ENCODE measurements at places on chromosomes 2 and 18. TPM values are rescaled to one million over a fixed set of nuclear protein-coding genes. Genes with fewer than 3 reads are reported as not detected.

DNA sequence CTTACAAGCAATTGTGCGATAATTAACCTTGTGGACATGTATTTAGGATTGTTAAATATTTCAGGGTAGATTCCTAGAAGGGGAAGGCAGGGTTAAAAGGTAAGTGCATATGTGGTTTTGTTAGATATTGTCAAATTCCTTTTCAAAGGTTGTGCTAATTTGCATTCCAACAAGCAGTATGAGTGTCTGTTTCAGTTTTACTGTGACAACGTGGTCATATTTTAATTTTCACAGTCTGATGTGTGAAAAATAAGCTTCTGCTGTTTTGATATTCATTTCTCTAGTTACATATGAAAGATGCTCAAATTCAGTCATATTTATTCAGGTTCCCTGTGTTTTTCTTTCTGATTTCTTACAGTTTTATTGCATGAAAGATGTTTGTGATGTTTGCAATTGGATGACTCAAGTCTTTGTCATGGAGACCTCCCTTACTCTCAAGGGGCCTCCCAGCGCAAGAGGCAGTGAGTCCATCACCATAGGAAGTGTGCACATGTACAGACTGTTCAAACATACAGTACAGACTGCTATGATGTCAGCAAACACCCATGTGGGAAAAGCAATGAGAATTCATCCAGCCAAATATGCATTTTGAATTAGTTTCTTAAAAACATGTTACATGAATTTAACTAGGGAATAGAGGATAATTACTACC is 310.8 kb downstream of the GALR1 start:
- H3K4me3 ChIP-seq: no peak overlapping the region
- no peaks in the 10 kb centered on the region for H3K27me3 ChIP-seq
- H3K36me3 ChIP-seq: no peaks in the 10 kb centered on the region
- no peak for DNase-seq
- no peak overlapping the region for H3K27ac ChIP-seq
- no peaks in the 10 kb centered on the region for H3K4me1 ChIP-seq

DNA sequence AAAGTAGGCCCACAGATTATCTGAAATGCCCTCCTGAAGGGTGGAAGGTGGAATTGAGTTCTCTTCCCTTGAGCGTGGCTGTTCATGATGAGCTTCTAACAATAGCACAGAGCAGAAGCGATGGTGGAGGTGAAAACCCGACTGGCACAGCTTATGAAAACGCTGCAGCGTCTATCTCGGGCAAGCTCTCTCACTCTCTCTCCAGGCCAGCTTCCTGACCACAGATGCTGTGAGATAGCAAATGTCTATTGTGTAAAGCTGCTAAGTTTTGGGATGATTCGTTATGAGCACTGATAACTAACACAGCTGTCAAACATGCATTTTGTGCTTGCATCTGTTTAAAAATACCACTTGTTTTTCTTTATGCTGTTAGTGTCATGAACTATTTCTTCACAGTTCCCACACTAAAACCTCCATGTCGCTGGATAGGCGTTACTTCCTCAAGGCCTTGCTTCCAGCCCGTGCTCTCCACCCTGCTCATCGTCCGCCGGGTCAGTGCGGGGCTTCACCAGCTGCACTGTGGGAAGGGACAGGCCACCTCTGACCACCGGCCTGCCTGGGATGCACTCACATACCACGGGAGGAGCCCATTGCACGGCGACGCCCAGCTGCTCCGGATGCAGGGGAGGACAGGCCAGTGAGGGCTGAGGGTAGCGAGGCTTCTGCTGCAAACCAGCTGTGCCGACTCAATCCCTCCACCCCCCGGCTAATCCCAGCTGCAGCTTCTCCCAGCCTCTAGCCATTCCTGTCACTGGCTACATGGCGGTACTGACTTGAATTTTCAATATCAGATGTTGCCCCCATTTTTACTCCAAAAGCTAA is 60.0 kb upstream of the OTOS start:
- no peak for DNase-seq
- H3K4me1 ChIP-seq: no peaks in the 10 kb centered on the region
- no peaks in the 10 kb centered on the region for H3K36me3 ChIP-seq
- no peak overlapping the region for H3K27ac ChIP-seq

DNA sequence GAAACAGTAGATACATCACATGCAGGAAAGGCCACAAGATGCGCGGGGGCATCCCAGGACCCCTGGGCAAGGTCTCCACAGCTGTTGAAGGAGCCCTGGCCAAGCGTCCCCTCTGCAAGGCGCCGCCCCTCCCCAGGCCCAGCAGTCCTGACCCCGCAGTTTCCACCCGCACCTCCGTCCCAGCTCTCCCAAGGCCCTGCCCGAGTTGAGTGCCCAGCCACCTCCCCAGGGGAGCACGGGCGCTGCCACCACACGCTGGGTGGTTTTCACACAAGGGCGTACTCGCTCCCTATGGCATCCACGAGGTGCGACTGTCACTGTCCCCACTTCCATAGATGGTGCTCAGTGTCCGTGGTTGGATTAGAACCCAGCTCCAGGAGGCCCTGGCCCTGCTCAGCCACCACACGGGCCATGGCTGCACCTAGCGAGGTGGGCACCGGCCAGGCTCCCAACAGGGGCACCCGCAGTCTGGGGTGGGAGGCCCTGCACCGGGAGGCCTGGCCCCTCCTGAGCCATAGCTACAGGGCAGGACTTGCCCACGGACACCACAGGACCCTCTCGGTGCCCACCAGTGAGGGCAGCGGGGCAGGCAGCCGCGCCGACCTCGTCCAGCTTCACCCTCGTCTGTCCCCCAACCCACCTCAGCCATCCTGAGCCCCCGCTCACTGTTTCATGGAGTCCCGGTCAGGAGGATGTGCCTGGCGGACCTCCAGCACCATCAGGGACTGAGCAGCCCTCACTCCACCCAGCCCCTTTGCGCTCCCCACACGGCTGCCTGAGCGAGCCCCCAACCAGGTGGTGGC is 36.0 kb downstream of the KIF1A start:
- no peak for DNase-seq
- H3K36me3 ChIP-seq: no peaks in the 10 kb centered on the region
- no peak overlapping the region for H3K27ac ChIP-seq
- H3K4me3 ChIP-seq: no peak overlapping the region
- H3K27me3 ChIP-seq: no peaks in the 10 kb centered on the region
- H3K4me1 ChIP-seq: no peaks in the 10 kb centered on the region

- DNase-seq: no peak
- H3K4me1 ChIP-seq: no peaks in the 10 kb centered on the region
- no peak overlapping the region for H3K27ac ChIP-seq
- no peaks in the 10 kb centered on the region for H3K36me3 ChIP-seq
- no peaks in the 10 kb centered on the region for H3K27me3 ChIP-seq
- H3K4me3 ChIP-seq: no peak overlapping the region
Observed at GRCh38 chr2:152396763-152397162, 61.8 kb downstream of the FMNL2 start.

DNA sequence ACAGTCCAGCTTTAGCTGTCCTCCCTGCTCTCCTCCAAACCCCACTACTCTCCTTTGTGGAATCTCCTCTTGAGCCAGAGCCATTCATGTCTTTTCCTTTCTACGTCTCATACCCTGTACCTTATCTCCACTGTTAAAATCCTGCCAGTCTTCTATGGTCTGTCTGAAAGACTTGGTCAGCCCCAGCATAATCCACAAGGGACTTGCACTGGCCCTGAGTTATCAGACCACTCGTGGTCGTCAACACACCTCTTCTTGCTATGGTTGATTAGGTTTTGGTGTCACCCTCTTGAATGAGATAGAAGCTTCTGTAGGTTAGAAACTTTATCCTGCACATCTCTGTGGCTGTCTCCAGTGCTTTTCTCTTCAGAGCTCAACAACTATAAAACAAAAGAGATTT is 56.8 kb downstream of the MYO1B start:
- no peak overlapping the region for H3K27ac ChIP-seq
- H3K4me1 ChIP-seq: no peaks in the 10 kb centered on the region
- no peaks in the 10 kb centered on the region for H3K36me3 ChIP-seq
- no peak for DNase-seq
- no peak overlapping the region for H3K4me3 ChIP-seq
- H3K27me3 ChIP-seq: no peaks in the 10 kb centered on the region

DNA sequence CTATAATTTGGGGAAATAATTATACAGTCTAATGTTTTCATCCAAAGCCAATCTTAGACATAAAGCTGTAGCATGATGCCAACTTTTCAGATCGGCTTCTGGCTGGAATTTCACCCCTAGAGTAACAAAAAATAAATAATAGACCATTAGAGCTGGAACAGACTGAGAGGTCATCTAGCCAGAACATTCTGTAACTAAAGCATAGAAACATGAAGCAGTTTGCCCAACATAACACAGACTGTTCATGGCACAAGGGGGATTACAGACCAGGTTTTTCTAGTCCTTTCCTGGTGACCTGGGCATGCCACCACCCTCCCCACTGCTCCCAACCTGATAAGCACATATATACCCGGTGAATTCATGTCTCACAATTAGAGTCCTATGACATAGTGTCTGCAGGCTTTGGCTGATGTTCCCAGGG is 116.4 kb upstream of the PPP1CB start:
- H3K4me1 ChIP-seq: peaks cover 3% of the 10 kb centered on the region
- H3K27ac ChIP-seq: no peak overlapping the region
- no peak overlapping the region for H3K4me3 ChIP-seq
- H3K36me3 ChIP-seq: no peaks in the 10 kb centered on the region
- no peak for DNase-seq
- H3K27me3 ChIP-seq: no peaks in the 10 kb centered on the region

- H3K4me3 ChIP-seq: no peak overlapping the region
- no peak overlapping the region for H3K27ac ChIP-seq
Observed at GRCh38 chr2:32715391-32715841, 87.6 kb downstream of the TTC27 start.

GRCh38 chr2:60296219-60296955 is 257.1 kb downstream of the BCL11A start:
- no peak overlapping the region for H3K27ac ChIP-seq
- H3K36me3 ChIP-seq: no peaks in the 10 kb centered on the region
- DNase-seq: no peak

GRCh38 chr18:26460449-26461091 is 87.8 kb downstream of the KCTD1 start:
- H3K36me3 ChIP-seq: no peaks in the 10 kb centered on the region
- H3K4me1 ChIP-seq: no peaks in the 10 kb centered on the region
- no peak for DNase-seq
- H3K27ac ChIP-seq: no peak overlapping the region
- no peak overlapping the region for H3K4me3 ChIP-seq

SLC39A10 gene
- polyA plus RNA-seq: 11.3 TPM

MAL gene
- polyA plus RNA-seq: 50.4 TPM

SS18 gene
- 41.3 TPM for polyA plus RNA-seq

SNTG2 gene
- 0.30 TPM for polyA plus RNA-seq
